ENCODE measurements at places on chromosomes 4 and X.
A peak's percentile ranks its signal among the peaks of the same experiment; 100 is the strongest.

- no peak overlapping the region for H3K27ac ChIP-seq
- H3K36me3 ChIP-seq, result no peaks in the 10 kb centered on the region
- no peaks in the 10 kb centered on the region for H3K4me1 ChIP-seq
- no peak overlapping the region for H3K4me3 ChIP-seq
Measured at GRCh38 chr4:160835789-160836188, 1328.0 kb downstream of the FSTL5 start.

GRCh38 chr4:125836597-125837195 is 521.9 kb downstream of the FAT4 start:
- H3K4me1 ChIP-seq, result no peaks in the 10 kb centered on the region
- H3K4me3 ChIP-seq, result no peak overlapping the region
- no peak for DNase-seq
- no peak overlapping the region for H3K27ac ChIP-seq

GRCh38 chr4:73867783-73868182 is 1.4 kb upstream of the CXCL1 start:
- peak overlapping the region; percentile 53 for H3K27ac ChIP-seq
- no peaks in the 10 kb centered on the region for H3K36me3 ChIP-seq
- H3K27me3 ChIP-seq, result no peaks in the 10 kb centered on the region
- peak; percentile 50 for DNase-seq
- no peaks in the 10 kb centered on the region for H3K4me1 ChIP-seq

GRCh38 chr4:48130100-48130499 is 4.0 kb downstream of the TXK start:
- H3K36me3 ChIP-seq, result no peaks in the 10 kb centered on the region
- no peak overlapping the region for H3K4me3 ChIP-seq
- H3K27me3 ChIP-seq, result no peaks in the 10 kb centered on the region
- H3K27ac ChIP-seq, result no peak overlapping the region

GRCh38 chr4:5545271-5545670 is 163.1 kb downstream of the EVC2 start:
- H3K4me1 ChIP-seq, result no peaks in the 10 kb centered on the region
- H3K4me3 ChIP-seq, result no peak overlapping the region
- no peak overlapping the region for H3K27ac ChIP-seq
- H3K36me3 ChIP-seq, result no peaks in the 10 kb centered on the region

- H3K36me3 ChIP-seq, result no peaks in the 10 kb centered on the region
- H3K27ac ChIP-seq, result no peak overlapping the region
- DNase-seq, result peak; percentile 60
- no peaks in the 10 kb centered on the region for H3K4me1 ChIP-seq
Measured at GRCh38 chr4:105520819-105521790, 31.3 kb upstream of the ARHGEF38 start.

DNA sequence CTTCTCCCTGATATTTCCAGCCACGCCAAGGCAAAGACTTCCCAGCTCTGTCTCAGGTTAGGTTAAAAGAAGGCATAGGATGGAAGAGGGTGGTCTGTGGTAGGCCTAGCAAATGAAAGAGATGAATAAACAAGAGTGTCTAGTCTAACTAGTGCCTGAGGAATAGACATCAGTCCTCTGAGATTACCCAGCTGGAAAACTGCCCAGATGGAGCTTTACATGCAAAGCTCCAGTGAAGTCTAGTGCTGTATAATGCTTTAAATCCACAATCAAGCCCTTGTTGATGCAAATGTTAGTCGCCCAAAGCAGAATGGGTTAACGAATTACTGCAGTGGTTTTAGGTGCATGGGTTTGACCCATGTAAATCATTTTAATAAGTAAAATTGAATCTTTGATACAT is 24.8 kb upstream of the GUCY1B1 start:
- no peaks in the 10 kb centered on the region for H3K27me3 ChIP-seq
- no peak overlapping the region for H3K27ac ChIP-seq

DNA sequence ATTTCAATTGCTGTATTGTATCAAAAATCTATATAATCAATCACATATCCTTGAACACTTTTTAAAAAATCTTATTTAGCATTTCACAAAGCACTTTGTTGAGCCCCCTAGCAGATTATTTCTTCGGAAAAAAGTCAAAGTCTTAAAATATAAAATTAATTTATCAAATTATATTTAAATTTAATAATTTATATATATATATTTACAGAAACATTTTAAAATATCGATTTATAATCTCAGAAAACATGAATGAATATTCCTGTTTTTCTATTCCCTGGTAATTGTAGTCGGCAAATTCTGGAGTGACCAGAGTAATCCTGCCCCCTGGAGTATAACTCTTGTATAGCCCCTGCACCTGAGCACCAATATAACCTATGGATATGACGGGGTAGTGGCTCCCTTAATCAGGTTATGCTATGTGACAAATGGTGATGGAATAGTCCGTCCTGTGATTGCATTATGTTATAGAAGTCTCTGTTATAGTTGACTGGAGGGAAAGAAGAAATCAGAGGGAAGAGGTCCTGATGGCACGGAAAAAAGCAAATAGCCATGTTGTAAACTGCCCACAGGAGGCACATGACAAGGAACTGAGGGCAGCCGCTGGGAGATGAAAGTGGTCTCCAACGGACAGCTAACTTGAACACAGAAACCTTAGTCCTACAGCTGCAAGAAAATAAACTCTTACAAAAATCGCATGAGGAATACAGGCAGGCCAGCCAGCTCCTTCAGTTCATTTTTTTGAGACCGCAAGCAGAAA is 1092.3 kb downstream of the ARAP2 start:
- no peak overlapping the region for H3K4me3 ChIP-seq
- H3K36me3 ChIP-seq, result no peaks in the 10 kb centered on the region

GRCh38 chr4:14299166-14299565 is 671.6 kb upstream of the BOD1L1 start:
- no peaks in the 10 kb centered on the region for H3K27me3 ChIP-seq
- no peaks in the 10 kb centered on the region for H3K4me1 ChIP-seq
- H3K4me3 ChIP-seq, result no peak overlapping the region
- no peaks in the 10 kb centered on the region for H3K36me3 ChIP-seq

GRCh38 chr4:188459381-188459780 is 320.1 kb downstream of the TRIML1 start:
- DNase-seq, result no peak
- H3K4me1 ChIP-seq, result no peaks in the 10 kb centered on the region
- H3K27ac ChIP-seq, result no peak overlapping the region
- no peak overlapping the region for H3K4me3 ChIP-seq

GRCh38 chrX:39157796-39158195 is 356.5 kb downstream of the MID1IP1 start:
- H3K36me3 ChIP-seq, result no peaks in the 10 kb centered on the region
- no peak overlapping the region for H3K4me3 ChIP-seq
- no peak for DNase-seq
- no peaks in the 10 kb centered on the region for H3K4me1 ChIP-seq
- H3K27me3 ChIP-seq, result no peaks in the 10 kb centered on the region

- H3K27ac ChIP-seq, result no peak overlapping the region
- H3K4me3 ChIP-seq, result no peak overlapping the region
- H3K4me1 ChIP-seq, result no peaks in the 10 kb centered on the region
- H3K36me3 ChIP-seq, result no peaks in the 10 kb centered on the region
Measured at GRCh38 chr4:53599632-53600031, 8.3 kb upstream of the LNX1 start.

DNA sequence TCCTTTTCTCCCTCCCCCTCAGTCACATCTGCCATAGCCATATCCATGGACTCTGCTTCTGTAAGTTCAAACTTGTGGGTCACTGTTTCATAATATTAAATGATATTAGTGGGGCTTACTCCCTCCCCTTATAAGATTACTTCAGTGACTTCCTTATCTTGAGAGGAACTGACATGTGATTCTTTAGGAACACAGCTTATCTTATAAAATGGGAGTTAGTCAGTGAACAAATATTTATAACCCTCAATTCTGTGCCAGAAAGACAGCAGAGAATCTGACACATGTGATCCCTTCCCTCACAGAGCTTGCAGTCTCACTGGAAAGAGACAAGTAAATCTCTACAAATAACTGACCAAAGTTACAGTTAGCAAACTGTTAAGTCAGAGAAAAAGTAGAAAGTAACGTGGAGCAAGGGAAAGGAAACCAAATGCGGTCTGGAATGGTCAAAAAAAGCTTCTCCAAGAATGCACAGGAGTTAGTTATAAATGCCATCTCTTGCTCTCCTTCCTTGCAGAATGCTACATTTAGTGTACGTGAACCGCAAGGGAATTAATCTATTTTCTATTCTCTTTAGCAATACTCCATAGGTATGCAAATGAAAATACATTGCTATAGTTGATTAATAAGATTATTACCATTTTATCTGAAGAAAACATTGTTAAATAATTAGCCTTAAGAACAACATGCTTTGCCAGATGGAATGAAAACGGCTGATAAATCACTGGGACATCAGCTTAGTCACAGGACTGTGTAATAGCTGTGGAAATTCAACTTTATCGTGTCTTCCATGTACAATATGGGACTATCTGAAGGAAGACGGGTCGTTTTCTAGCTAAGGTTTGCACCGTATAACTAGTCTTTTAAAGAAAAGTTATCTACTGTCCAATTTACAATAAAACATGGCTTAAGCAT is 29.0 kb downstream of the SGMS2 start:
- no peak overlapping the region for H3K27ac ChIP-seq
- H3K27me3 ChIP-seq, result no peaks in the 10 kb centered on the region
- no peak overlapping the region for H3K4me3 ChIP-seq
- DNase-seq, result no peak
- H3K4me1 ChIP-seq, result no peaks in the 10 kb centered on the region
- H3K36me3 ChIP-seq, result no peaks in the 10 kb centered on the region

DNA sequence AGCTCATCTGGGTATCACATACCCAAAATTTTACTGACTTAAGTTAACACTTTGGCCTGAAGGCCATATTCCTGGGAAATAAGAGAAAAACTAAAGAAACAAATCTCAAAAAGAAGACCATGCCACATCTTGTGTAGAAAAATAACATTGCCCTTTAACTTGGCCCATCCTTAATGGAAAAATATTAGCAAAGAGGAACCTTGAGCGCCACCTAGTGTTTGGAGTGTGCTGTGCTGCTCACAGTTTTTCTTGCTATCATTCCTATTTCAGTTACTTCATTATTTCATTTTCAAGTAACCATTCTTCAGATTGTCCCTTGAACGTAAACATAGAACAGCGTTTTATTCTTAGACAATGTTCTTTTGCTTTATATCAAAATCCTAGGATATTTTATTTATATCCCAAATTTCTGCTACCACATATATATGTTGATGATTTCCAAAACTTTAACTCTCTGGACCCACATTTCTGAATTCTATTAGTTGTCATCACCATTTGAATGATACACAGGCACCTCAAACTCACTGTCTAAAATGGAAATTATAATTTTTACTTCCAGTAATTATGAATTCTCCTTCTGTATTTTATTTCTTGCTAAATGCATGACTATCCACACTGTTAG is 999.0 kb upstream of the ADGRL3 start:
- DNase-seq, result peak; percentile 44
- H3K36me3 ChIP-seq, result no peaks in the 10 kb centered on the region
- no peaks in the 10 kb centered on the region for H3K4me1 ChIP-seq
- no peak overlapping the region for H3K4me3 ChIP-seq

DNA sequence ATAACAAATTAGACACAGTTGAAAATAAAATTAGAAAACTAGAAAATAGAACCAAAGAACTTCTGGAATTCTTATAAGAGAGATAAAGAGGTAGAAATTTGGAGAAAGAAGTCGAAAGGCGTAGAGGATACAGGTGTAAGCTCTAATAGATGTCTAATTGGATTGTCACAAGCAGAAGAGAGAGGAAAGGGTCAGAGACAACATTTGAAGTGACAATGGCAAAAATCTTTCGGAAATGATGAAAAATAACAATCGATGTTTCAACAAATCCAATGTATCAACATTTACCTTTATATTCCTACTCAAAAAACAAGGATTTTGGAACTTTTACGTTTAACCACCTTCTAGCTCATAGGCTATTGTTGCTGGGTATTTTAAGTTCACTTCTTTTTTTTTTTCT is 3.8 kb downstream of the CXCL8 start:
- no peak overlapping the region for H3K27ac ChIP-seq
- no peaks in the 10 kb centered on the region for H3K27me3 ChIP-seq
- H3K36me3 ChIP-seq, result no peaks in the 10 kb centered on the region
- H3K4me3 ChIP-seq, result no peak overlapping the region
- H3K4me1 ChIP-seq, result no peaks in the 10 kb centered on the region

GRCh38 chr4:81663368-81663767 is 191.7 kb upstream of the RASGEF1B start:
- H3K4me1 ChIP-seq, result no peaks in the 10 kb centered on the region
- H3K27me3 ChIP-seq, result no peaks in the 10 kb centered on the region
- H3K4me3 ChIP-seq, result no peak overlapping the region
- no peaks in the 10 kb centered on the region for H3K36me3 ChIP-seq
- no peak overlapping the region for H3K27ac ChIP-seq

- H3K4me1 ChIP-seq, result no peaks in the 10 kb centered on the region
- no peaks in the 10 kb centered on the region for H3K27me3 ChIP-seq
- no peak overlapping the region for H3K27ac ChIP-seq
Measured at GRCh38 chrX:101022020-101022419, 29.9 kb downstream of the TRMT2B start.

GRCh38 chr4:76365636-76366035 is 55.3 kb downstream of the CCDC158 start:
- no peaks in the 10 kb centered on the region for H3K27me3 ChIP-seq
- DNase-seq, result no peak
- no peak overlapping the region for H3K27ac ChIP-seq
- H3K4me3 ChIP-seq, result no peak overlapping the region
- no peaks in the 10 kb centered on the region for H3K36me3 ChIP-seq
- no peaks in the 10 kb centered on the region for H3K4me1 ChIP-seq

GRCh38 chr4:102531462-102531861 is 30.3 kb downstream of the NFKB1 start:
- H3K27me3 ChIP-seq, result no peaks in the 10 kb centered on the region
- H3K27ac ChIP-seq, result no peak overlapping the region
- no peak for DNase-seq
- no peak overlapping the region for H3K4me3 ChIP-seq
- H3K4me1 ChIP-seq, result no peaks in the 10 kb centered on the region

DNA sequence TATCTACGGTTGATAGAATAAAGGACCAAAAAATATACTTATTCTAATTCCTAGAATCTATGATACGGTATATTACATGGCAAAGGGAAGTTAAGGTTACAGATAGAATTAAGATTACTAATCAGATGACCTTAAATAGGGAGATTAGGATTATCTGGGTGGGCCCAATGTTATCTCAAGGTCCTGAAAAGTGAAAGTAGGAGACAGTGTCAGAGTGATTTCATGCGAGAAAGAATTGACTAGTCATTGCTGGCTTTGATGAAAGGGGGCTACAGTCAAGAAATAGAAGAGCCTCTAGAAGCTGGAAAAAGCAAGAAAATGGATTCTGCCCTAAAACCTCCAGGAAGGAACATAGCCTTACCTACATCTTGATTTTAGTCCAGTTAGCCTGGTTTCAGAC is 176.9 kb upstream of the PPP1R2C start:
- H3K36me3 ChIP-seq, result no peaks in the 10 kb centered on the region
- no peaks in the 10 kb centered on the region for H3K27me3 ChIP-seq
- no peaks in the 10 kb centered on the region for H3K4me1 ChIP-seq

DNA sequence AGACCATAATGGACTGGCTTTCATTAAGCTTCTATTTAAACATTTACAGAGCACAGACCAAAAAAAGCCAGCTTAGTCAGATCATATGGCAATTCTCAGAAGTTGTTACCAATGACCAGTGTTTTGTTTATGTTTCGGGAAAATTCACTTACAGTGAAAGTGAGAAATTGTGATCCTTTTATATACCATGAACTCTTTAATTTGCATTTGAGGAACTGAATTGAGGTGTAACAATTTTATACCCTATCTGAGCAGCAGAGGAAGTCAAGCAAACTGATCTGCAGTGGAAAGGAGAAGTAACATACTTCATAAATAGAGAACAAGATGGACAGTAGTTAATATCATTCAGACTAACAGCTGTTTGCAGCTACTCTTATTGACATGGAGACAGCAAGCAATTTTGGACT is 97.1 kb downstream of the TMA16 start:
- no peaks in the 10 kb centered on the region for H3K4me1 ChIP-seq
- H3K27me3 ChIP-seq, result no peaks in the 10 kb centered on the region
- no peaks in the 10 kb centered on the region for H3K36me3 ChIP-seq

All from colonic mucosa (tissue), 4 donors.